ENCODE measurements at places on chromosomes 2 and 18.

GRCh38 chr2:99481941-99482340 lies 7.9 kb downstream of the REV1 start:
- DNase-seq: no peak

DNA sequence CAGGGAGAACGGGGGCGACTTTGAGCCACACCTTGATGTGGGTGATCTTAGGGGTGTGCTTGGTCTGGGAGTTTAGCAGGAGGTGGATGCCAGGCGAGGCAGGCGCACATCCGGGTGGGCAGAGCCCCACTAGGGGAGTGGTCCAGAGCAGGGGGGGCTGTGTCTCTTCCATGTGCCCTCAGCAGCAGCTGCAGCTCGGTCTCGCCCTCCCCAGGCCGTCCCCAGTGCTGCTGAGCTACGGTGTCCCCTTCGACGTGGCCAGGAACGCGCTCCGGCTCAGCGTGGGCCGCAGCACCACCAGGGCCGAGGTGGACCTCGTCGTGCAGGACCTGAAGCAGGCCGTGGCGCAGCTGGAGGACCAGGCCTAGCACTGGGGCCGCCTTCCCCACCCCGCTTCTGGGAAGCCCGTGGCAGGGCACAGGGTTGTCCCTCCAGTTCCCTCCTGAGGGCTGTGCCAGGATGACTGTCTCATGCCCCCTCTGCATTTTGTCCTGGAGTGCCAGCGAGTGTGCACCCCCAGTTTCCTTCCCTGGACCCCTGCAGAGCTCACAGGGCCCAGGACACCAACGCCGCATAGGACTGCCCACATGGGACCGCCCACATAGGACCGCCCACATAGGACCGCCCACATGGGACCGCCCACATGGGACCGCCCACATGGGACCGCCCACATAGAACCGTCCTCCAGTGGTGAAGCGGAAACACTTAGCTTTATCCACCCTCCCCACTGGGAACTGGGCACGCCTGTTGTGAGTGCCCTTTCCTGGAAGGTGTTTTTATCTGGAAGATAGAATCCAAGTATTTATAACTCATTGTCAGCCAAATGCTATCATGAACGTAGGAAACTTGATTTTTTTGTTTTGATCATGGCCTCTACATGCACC lies 1.9 kb upstream of the ESPNL start:
- DNase-seq: no peak

DNA sequence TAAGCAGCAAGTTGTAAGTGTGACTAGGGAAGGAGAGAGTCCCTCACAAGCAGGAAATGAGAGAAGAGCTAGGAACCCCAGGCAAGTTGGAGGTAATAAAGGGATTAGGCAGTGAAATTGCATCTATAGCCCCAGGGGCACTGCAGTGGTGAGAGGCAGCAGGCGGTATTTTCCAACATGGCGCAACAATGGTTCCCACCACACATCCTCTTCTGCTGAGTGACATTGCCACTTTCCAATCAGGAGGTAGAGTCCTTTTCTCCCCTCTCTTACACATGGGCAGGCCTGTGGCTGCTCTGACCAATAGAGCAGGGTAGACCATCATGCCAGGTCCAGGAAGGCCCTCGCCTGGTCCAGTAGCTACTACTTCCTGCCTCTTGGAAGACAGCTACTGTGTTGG lies 86.6 kb downstream of the DNER start:
- DNase-seq: no peak

DNA sequence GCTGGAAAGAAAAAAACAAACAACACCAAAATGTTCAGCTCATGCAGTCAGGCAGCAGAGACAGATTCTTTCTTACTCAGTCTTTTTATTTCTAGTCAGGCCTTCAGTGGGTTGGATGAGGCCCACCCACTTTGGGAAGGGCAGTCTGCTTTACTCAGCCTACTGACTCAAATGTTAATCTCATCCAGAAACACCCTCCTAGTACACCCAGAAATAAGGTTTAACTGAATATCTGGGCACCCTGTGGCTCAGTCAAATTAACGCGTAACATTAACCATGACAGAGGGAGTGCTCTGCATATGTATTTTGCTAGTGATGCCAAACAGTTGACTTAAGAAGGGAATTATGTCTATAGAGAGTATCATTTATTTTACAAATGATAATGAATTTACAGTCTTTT lies 401.6 kb downstream of the PARD3B start:
- DNase-seq: no peak
